ENCODE measurements at places on chromosomes 3 and 15.
A peak's percentile ranks its signal among the peaks of the same experiment; 100 is the strongest.

- DNase-seq: no peak
Measured at GRCh38 chr3:42493126-42493797, 9.2 kb upstream of the VIPR1 start.

DNA sequence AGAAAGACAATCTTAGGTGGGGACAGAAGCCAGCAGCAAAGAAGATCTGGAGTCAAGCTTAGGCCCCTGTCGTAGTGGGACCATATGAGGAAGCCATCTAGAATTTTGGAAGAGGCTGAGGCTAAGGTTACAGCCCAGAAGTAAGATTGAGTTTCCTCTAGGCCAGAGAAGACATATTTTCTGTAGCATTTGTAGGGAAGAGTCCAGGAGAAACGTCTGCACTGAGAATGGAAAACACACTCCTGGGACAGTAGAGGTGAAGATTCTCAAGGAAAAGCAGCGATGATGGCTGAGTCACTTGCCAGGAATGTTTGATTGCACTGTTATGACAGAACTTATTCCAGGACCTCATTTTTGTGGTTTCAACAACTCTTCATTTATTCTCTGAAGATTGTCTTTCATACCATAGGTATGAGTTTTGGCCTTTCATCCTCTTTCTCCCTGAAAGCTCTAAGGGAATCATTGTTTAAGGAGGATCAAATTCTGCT is 107.2 kb downstream of the GTPBP8 start:
- DNase-seq: no peak

DNA sequence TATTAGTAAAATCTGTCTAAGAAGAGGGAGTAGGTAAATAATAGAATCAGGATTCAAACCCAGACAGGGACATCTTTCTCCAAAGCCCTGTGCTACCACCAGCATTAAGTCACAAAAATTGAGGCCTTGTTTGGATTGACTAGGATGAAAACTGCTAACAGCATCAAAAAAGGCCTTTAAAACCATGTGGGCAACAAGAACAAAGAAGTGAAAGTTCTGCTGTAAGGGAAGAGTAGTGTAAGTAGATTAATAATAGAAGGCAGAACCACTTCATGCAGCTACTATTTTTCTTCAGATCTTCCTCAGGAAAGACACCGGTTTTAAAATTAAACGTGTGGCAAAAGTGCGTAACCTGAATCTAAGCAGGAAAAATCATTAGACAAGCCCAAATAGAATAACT is 15.3 kb upstream of the KBTBD12 start:
- DNase-seq: no peak

DNA sequence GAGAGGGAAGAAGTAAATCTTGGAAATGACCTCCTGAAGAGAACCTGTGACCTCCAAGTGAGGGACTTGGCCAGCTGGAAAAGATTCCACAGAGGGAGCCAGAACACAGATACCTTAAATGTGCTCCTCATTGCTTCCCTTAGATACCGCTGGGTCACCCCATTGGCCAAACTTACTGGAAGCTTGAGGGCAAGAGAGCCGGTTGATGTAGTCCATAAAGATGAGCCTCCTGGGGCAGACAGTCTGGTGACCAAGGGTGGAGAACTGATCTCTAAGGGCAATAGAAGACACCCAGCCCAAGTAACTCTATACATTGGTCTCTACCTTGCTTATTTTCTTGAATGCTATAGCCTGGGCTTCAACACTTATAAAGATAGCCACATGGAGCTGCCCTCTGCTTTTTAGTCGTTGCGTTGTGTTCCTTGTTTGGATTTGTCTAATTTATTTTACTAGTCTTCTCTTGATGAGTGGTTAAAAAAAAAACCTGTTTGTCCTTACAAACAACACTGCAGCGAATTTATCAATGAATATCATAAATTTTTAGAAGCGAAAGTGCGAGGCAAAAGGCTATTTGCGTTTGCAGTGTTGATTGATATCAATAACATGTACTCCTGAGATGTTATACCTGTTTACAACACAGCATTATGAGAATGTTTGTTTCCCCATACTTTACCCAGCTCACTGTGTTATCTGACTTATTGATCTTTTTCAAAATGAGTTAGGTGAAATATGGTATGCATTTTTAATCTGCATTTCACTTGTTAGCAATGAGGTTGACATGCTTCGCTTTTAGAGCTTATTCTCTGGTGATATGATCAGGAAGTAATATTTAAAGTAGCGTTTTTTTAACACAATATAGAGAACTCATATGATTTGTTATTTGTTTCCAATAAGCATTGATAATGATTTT is 31.2 kb downstream of the TGFBR2 start:
- no peak for DNase-seq

DNA sequence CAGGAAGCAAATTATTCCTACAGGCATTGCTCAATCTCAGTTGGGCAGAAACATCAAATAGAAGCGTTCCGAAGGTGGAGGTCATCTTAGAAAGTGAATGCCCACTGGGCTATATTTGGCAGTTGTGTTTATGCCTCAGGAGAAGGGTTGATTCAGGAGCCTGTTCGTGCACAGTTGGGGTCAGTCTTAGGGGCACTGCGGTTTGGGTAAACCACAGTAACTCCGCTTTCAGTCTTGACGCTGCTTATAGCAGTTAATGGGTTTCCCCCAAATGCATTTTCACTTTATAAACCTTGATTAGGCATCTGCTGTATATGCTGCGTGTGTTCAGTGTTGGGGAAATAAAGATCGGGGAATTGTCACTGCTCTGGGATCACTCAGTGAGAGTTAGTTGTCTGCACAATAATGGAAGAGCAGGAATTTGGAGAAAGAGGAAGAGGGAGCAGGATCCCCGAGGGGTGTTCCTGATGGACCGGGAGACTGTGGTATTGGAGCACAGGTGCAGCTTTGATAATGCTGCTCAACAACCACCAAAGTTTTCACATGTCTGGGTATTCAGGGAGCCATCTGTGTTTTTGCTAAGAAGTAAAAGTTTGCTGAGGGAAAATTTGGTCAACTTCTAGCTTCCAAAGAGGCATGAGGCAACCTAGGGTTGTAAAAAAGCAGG is 124.3 kb upstream of the EIF1B start:
- no peak for DNase-seq

DNA sequence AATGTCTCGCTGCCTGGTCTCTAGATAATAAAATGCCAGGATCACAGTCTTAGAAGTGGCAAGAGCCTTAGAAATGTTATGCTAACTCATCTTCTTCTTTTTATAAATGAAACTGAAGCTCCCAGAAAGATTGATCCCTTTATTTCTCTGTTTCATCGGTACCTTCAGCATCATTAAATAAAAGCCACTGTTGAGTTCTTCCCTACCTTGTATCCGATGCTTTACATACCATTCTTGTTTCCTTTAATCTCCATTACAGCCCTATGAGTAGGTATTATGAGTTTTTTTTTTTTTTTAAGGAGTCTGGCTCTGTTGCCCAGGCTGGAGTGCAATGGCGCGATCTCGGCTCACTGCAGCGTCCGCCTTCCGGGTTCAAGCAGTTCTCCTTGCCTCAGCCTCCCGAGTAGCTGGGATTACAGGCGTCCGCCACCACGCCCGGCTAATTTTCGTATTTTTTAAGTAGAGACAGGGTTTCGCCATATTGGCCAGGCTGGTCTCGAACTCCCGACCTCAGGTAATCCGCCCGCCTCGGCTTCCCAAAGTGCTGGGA is 815 bp upstream of the ABCC5 start:
- DNase-seq: no peak

GRCh38 chr3:38574411-38575278 is 74.8 kb downstream of the SCN5A start:
- no peak for DNase-seq

GRCh38 chr3:189094539-189094938 is 77.2 kb upstream of the TPRG1 start:
- no peak for DNase-seq

DNA sequence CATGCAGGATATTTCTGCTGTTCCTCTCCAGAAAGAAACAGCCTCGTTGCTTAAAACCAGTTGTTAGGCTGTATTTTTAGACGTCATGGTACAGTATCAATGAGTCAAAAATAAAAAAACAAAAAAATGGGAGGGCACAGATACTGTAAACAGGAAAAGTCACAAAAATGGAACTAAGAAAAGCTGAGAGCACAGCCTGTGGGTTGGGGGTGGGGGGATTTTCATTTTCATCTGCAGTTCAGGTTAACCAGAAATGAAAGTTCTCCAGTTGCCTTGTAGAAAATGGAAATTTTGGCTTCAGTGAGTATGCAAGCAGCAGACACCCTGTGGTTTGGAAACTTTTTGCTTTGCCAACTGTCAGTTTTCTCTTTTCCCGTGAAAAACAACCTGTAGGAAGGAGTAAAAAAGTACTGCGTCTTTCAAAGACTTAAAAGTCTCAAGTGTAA is 59.0 kb downstream of the FRMD4B start:
- peak; percentile 22 for DNase-seq

DNA sequence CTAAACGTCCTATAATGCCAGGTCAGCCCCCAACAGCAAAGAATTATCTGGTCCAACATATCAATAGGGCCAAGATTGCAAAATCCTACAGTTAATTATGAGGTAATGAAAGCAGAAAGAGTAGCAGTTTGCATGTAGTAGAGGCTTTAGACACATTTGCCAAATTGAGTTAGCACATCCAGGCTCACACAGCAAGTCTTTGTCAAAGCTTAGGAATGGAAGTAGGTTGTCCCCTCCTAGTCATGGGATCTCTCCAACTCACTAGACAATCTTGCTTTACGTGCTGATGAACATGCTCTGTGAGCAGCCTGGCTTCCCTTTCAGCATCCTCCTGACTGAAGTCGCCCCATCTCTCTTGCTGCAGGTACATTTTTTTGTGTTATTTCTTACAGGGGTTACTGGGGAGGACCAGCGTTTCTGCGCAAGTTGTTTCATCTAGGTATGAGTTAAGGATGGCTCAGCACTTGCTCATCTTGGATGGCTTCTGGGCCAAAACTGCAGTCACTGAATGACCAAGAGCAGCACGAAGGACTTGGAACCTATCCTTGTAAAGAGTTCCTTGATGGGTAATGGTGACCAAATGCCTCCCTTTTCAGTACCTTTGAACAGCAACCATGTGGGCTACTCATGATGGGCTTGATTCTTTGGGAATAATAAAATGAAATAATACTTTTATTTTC is 55.9 kb downstream of the SQOR start:
- no peak for DNase-seq
